ENCODE measurements at places on chromosomes 12 and 14.

GRCh38 chr12:57309420-57309819 is 58.4 kb upstream of the STAC3 start:
- DNase-seq = no peak

DNA sequence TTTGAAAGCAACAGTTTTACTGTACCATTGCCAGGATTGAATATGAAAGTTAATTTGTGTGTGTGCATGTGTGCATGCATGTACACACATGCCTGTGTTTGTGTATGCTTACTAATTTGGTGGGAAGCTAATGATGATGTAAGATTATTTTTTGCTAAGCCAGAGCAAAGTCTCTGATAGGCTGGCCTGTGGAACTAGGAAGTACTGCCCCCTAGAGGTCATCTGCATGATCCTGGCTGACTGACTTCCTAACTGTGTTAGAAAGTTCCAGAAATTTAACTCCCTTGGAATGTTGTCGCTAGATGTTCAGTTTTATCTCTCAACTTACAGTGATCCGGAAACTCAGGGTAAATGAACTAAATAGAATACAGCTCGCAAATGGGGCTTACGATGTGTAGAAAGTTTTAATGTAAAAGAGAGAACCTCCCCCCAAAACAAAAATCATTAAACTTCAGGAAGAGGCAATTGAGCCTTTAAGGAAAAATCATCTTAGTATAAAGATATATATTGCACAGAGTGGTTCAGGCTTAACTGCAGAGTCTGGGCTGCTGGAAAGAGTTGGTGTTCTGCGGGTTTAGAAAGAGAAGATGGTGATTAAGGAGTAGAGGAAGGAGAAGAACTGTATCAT is 34.3 kb upstream of the SLC38A1 start:
- peak; percentile 64 for DNase-seq

- no peak for DNase-seq
These were observed 218.6 kb downstream of the ATP23 start for GRCh38 chr12:58159941-58160340.

- no peak for DNase-seq
These were observed 255.7 kb upstream of the FAR2 start for GRCh38 chr12:28893365-28893764.

DNA sequence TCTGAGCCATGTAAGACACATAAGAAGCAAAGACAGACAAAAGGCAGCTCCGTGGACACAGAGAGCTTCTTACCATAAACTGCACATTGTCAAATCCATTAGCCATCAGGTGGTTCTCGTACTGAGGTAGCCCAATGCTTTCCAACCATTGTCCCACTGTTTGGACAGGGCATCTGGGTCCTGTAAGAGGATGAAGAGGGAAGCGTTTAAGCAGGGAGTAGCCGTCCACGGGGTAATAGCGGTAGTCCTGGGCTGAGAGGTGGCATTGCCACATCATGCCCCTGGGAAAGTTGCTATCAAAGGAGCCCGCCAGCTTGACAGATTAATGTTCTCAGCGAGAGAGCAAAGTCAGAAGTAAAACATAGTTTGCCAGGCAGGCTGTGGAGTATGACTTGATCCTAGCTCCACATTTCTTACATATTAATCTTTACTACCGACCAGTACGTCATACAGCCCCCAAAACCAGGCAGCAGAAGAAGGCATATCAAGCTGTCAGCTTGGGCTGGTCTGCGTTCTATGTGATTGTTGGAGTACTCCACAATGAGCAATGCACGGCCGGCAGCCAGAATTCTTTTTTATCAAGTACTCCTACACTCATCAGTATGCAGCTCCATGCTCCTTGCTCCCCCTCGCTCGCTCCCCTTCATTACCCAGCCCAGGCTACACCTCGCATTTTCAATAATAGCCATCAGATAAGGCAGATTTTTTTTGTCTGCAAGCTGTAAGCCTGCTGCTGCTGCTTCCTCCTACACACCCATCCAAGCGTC is 493.2 kb upstream of the GARIN6 start:
- no peak for DNase-seq

GRCh38 chr14:56598519-56598918 is 18.9 kb downstream of the TMEM260 start:
- DNase-seq = no peak

- DNase-seq = no peak
These were observed 6.4 kb upstream of the ZNF385A start for GRCh38 chr12:54390668-54391551.

- peak; percentile 32 for DNase-seq
These were observed at the start of gene DUSP6 for GRCh38 chr12:89352492-89353187. Gene DUSP6 (minus strand): TSS chr12:89352501. CDS start chr12:89352039, 462 bp downstream.

DNA sequence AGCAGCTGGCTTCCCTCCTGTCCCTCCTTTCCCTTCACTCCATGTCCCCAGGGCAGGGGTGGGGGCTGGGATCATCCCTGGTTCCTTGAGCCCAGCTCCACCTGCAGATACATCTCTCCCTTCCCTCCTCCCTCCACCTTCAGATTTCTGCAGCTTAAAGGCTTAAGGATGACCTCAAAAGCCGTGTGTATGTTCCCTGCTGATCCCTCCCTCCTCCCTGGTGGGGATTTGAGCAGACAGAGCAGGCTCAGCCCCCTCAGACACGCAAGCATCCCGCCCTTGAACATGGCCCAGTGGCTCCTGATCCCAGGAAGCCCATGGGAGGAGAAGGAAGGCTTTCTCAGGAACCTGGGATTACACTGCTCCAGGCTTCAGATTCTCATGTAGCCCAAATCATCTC is 82.9 kb upstream of the RIN3 start:
- no peak for DNase-seq

- no peak for DNase-seq
These were observed 130.8 kb downstream of the SLC25A47 start for GRCh38 chr14:100453930-100454329.

GRCh38 chr12:23055004-23055403 is 430.0 kb downstream of the ETNK1 start:
- no peak for DNase-seq

DNA sequence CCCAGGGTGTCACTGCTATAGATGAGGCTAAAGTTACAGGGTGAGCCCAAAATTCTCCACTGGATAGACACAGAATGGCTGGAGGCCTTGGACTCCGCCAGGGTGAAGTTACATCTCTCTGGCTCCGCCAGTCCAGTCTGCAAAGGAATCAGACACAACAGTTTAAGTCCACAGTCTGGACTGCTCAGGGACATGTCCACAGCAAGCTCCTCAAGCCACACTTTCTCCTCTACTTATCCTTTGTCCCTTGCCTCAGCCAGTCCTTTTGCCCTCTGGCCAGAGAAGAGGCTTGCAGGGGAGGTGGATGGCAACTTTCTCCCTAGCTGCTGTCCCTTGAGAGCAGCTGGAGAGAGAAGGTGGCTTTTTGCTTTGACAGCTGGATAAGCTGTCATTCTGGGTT is 28.0 kb downstream of the PTPRB start:
- no peak for DNase-seq

- DNase-seq = no peak
These were observed 3.3 kb downstream of the FLRT2 start for GRCh38 chr14:85533023-85533860.

DNA sequence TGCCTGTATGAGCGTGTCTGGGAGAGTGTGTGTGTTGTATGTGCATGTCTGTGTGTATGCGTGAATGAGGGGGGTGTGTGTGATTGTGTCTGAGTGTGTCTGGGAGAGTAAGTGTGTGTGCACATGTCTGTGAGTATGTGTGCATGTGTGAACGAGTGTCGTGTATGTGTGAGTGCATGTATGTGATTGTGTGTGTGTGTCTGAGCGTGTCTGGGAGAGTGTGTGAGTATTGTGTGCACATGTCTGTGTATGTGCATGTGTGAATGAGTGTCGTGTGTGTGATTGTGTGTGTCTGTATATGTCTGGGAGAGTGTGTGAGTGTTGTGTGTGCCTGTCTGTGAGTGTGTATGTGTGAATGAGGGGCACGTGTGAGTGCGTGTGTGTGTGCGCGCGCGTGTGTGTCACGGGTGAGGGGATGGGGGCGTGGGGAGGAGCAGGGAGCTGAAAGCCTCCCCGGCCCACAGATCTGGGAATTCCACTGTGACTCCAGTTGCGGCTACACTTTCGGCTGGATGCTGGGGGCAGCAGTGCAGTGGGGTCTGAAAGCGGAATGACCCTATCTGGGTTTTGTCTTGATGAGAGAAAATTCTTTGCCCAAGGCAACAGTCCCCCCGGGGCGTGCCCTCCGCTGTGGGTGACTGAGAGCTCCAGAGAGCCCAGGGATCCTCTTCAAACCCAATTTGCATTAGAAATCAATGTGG is 138.1 kb upstream of the MED13L start:
- DNase-seq = no peak

DNA sequence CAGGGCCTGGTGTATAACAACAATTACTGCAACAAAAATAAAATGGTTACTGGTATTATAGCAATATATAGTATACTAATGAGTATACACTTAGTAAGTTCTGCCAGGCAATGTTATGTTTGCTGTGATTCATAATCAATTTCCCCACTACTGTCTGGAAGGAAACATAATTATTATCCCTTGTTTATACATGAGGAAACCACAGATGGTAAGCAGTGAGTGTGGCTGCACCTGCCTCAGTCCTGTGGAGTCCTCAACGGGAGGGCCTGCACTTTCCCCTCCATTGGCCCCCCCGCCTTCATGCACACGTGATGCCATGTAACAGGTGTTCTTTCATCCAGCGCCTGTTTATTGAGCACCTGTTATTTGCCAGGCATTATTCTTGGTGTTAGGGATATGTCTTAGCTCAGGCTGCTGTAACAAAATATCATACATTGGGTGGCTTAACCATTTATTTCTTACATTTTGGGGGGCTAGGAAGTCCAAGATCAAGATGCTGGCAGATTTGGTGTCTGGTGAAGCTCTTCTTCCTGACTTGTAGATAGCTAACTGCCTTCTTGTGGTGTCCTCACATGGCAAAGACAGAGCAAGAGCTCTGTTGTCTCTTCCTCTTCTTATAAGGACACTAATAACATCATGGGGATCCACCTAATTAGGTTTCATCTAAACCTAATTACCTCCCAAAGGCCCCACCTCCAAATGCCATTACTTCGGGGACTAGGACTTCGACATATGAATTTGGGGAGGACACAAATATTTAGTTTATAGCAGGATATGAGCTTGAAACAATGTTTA is 59.5 kb upstream of the CHGA start:
- no peak for DNase-seq

DNA sequence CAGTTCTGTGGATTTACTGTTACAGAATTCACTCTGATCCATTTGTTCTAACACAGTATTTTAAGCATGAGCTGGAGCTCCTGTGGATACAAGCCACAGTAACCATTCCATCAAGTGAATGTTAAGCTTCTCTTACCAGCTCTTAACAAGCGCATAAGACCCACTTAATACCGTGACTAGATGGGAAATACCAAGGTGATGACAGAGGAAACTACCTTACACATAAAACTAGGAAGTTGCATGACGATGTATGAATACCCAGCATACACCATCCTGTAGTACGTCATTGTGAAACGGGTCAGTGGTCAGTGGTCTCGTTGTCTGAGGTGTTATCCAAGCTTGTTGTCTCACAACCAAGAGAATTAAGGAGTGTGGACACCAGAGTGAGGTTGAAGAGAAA is 2.0 kb upstream of the GALC start:
- DNase-seq = peak; percentile 43

DNA sequence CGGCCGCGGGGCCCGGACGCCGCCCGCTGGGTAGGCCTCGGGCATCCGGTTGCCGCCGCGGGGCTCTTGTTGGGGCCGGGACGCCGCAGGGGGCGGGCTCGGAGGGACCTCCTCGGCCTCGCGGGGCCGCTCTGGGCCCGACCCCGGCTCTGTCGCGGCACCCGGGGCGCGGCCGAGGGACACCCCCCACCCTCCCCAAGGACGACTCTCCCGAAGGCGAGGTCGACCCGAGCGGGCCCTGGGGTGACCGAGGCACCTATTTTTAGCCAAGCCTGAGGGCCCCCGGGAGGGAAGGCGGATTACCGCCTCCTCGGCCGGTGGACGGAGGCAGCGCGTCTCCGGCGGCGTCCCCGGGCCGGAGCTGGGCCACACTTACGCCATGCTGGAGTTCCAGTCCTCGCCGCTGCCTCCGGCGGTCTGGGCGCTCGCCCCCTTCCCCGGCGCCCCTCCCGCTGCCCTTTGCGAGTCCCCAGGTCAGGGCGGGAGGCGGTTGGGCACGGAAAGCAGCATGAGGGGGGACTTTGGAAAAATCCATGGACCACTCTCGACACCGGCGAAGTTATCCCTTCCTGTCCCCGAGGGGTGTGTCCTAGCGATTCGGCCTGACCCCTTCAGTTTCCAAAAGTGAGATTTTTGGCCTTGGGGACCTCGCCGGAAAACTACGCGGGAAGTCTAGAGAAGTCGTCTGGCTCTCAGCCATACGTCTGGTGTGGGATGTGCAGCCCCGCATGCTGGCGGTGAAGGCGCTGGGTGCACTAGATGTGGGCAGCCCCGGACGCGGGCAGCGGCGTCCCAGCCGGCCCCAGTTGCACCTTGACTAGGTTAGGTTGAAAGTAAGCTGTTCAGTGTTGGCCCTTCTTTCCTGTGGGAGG is 699 bp downstream of the KTN1 start:
- peak; percentile 46 for DNase-seq

GRCh38 chr14:90815822-90816662 is at the start of gene TTC7B:
Gene TTC7B (minus strand): TSS chr14:90816430. CDS start chr14:90816295, 135 bp downstream.
- no peak for DNase-seq

GRCh38 chr12:66860752-66861750 is 182.2 kb upstream of the GRIP1 start:
- peak; percentile 31 for DNase-seq

GRCh38 chr12:68591734-68592418 is 18.8 kb upstream of the RAP1B start:
- no peak for DNase-seq

All from hematopoietic multipotent progenitor cell treated with erythropoietin and hydrocortisone succinate and interleukin-3 and kit ligand, for 17 days (in vitro differentiated cells).